Activated T-helper 17 cell treated with anti-CD3 and anti-CD28 coated beads, Interleukin-2, amount 50 U/mL, for 72 hours (primary cell): ENCODE measurements at places on chromosomes 5 and 9.

- no peak for ATAC-seq
These were observed 59.8 kb downstream of the MARCHF3 start for GRCh38 chr5:126970517-126971017.

GRCh38 chr5:170151097-170151831 lies 45.6 kb downstream of the FOXI1 start:
- no peak for ATAC-seq

GRCh38 chr5:170720179-170720578 lies 63.3 kb upstream of the GABRP start:
- no peak for ATAC-seq

GRCh38 chr9:76351006-76351405 lies 43.2 kb downstream of the RFK start:
- no peak for ATAC-seq

DNA sequence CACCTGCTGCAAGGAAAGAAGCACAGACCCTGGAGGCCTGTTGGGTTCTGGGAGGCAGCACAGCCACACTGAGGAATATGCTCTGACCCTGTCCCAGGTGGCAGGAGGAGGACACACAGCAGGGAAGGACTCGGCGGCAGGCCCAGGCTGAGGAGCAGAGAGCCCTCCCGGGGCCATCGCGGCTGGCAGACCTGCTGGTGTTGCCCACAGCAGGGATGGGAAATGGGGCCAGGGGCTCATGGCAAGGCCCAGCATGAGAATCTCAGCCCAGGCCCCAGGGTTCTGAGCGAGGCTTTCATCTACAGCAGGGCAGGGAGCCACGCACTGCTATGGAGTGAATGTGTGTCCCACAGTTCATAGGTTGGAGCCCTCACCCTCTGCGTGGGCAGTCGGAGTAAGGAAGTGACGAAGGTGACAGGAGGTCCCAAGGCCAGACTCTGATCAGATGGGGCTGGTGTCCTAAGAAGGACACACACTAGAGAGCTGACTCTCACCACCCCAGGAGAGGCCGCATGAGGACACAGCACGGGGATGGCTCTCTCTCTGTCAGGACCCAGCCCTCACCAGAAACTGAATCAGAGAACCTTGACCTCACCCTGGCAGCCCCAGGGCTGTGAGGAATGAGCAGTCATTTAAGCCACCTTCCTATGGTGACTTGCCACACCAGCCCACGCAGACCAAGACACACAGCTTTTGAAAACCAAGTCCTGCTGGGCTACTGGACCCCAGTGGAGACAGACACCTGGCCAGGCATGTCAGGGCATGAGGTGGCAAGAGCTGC lies 10.3 kb upstream of the GPSM1 start:
- ATAC-seq: no peak

- no peak for ATAC-seq
These were observed 83.2 kb upstream of the IRX4 start for GRCh38 chr5:1965925-1966324.

GRCh38 chr9:33029231-33029786 lies 4.2 kb downstream of the DNAJA1 start:
- ATAC-seq: no peak

DNA sequence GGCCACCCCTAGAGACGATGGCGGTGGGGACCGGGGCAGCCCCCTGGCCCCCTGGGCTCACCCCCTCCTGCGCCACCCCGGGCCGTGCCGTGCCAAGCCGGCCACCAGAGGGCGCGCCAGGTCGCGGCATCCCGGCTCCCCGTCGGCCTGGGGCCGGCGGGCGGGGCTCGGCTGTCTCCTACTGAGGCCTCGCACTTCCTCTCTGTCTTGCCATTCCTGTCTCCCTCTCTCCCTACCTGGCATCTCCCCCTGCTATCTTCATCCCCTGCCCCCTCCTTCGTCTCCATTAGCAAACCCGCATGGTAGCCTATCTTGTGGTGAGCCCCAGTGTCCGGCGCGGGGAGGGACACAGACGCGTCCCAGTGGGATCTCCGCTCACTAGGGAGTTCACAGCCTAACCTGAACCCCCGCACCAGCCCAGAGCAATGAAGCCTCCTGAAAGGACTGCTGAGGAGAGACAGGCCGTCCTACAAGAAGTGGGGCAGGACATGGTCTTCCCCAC lies 29.8 kb upstream of the FABP6 start:
- ATAC-seq: peak; percentile 96

DNA sequence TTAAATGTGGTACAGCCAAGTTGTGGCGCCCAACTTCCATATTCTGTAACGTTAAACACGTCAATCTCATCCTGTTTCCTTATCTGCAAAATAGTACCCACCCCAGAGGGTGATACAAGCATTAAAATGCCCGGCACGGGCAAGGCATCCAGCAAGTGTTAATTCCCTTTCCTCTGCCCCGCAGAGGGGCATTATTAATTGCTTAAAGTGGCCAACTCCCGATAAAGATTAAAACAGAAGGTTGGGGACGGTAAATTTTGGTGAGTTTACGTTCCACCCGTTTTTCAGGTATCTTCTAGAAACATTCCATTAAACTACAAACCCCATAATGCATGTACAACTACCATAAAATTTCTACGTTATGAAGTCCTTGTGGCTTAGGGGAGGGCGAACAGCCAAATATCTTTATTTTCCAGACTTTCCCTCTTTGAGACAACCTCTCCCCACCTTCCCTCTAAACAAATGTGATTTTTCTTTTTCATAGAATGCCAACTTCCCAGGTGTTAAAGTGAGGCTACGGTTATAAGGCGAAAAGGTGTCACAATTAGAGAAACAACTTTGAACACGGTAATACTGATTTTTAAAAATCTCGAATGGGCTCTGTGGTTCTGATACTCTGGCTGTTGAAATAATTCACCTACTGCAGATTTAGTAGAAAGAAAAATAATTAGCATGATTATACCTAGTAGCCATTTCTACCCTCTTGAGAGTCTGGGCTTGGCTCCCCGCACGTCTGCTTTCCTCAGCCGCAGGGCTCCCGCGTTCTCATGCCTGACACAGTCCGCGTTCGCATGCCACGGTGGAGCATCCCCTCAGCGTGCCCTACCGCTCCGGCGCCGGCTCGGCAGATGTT lies 1.2 kb upstream of the GPBP1 start:
- no peak for ATAC-seq

GRCh38 chr9:119368179-119368578 lies 1.1 kb downstream of the BRINP1 start:
- ATAC-seq: no peak

DNA sequence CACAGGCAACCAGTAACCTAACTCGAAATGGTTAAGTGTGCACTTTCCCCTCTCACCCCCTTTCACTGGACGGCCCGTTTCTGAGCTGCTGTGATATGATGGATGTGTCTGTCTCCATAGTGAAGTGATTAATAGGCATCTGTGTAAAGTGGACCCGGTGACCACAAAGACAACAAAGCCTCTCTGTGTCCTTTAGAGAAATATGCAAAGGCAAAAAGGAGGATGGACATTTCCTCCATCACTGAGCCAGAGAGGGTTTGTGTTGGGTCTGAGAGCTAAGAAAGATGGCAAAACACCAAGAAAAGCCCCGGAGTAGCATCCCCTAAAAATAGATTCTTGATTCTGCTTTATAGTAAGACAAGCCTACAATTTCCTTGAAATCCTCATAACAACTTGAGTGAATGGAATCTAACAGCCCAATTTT lies 120.6 kb downstream of the SEMA6A start:
- ATAC-seq: no peak

DNA sequence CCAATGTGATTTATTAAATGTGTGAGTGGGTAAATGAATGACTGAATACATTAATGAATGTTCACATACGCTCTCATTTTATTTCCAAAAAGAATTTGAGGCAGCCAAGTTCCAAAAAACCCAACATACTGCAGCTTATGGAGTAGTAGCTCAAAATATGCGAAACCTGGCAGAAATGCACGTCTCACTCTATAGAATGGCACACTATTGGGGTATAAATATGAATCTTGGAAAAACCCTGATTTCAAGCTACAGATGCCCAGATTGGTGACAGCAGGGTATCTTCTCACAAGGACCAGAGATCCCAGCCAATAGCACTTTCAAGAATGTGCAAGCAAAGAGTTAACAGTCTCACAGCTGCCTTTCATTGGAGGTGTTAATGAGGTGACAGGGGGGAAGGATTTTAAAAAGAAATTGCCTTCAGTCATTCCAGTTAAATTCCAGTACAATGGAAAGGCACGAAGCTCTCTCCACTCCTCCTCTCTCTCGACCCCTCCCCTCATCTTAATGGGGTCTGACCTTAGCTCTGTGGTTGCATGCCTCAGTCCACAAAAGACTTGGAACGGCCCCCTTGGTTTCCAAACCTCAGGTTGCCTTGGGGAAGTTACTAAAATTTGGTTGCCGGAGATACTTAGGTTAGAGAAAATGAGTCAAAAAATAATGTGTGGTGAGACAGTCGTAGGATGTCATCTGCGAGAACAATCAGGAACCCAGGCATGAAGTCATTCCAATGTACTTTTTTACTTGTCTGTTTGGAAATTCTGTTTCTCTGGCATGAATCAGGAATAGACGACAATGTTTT lies 307.4 kb downstream of the NFIB start:
- no peak for ATAC-seq

- peak; percentile 55 for ATAC-seq
These were observed 7.2 kb upstream of the DUSP1 start for GRCh38 chr5:172777881-172778814.

DNA sequence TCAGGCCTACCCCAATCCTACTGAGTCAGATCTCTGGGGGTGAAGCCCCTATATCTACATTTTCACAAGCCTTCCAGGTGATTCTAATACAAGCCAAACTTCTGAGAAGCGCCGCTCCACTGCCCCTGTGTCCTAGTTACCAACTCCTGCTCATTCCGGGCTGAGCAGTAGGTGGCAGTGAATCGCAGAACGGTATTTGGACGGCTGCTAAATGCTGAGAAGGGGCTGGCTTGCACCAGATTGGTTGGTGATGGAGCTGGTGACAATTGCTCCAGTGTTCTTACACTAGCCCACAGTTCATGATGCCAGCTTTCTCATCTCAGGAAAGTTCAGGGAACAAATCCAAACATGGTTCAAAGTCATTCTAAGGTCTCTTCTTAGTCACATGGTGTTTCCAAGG lies 31.1 kb upstream of the FGF1 start:
- ATAC-seq: no peak

DNA sequence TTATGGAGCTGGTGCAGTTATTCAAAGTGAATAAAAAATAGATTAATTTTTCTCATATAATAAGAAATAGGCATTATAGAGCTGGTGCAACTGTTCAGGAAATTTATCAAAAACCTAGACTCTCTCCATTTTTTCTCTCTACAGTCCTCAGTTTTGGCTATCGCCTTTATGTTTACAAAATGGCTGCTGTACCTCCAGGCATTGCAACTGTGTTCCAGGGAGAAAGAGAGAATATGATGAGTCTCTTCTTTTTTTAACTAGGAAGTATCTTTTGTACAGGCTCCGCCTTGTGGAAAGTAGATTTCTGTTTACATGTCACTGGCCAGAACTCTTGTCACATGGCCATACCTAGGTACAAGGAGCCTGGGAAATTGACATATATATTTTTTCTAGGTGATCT lies 3.1 kb upstream of the TGFBR1 start:
- no peak for ATAC-seq

DNA sequence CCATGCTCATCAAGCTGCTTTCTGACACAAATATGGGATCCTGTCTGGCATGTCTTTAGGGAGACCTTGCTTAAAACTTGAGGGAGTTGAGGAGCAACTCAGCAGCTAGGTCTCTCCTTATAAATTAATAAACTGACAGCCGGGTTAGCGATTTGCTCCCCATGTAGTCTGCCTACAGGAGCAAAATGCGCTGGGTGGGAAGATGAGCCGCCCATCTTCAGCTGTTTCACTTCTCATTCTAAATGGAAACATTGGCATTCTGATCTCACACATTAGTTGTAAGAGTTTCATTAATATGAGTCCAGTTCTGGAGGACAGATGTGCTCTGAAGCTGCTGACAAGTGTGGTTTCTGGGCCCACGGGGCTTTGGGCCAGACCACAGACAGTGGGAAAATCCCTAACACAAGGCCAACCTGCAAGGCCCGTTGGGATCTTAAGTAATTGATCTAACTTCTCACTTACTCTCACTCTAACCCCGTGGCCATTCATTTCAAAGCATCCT lies 197.0 kb downstream of the MCTP1 start:
- ATAC-seq: no peak

DNA sequence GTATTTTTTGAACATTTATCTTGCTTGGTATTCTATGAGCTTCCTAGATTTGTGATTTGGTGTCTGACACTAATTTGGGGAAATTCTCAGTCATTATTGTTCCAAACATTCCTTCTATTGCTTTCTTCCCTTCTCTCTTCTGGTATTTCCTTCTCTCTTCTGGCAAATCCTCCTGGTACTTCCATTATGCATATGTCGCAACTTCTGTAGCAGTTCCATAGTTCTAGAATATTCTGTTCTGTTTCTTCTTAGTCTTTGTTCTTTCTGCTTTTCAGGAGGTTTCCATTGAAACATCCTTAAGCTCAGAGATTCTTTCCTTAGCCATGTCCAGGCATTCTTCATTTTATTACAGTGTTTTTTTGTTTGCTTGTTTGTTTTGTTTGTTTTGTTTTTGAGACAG lies 155.2 kb upstream of the PIK3R1 start:
- ATAC-seq: no peak

- no peak for ATAC-seq
These were observed 40.7 kb downstream of the ASTN2 start for GRCh38 chr9:117374076-117374725.

- ATAC-seq: no peak
These were observed 305.9 kb downstream of the CYLC2 start for GRCh38 chr9:103301051-103301450.
